MCF 10A (cell line): ENCODE measurements at places on chromosomes 16 and 17.

DNA sequence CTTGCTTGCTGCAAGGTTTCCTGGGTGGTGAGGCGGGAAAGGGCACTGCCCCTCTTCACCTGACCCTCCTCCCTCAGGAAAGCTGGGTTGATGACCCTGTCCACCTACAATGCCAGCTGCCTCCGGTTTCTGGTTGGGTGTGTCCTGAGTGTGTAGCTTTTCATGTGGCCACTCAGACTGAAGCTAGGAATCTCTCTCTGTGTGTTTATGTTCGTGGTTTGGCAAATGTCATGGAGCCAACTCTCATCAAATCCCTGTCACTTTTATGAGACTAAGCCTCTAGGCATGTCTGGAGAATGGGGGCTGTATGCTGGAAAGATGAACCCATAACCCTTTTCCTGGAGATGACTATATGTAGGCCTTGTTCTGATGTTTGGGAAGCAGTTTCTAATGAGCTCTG is 17.1 kb downstream of the PLEKHG4 start:
- H3K27me3 ChIP-seq, result peaks cover 16% of the 10 kb centered on the region
- H3K27ac ChIP-seq, result no peak overlapping the region
- H3K4me1 ChIP-seq, result peaks cover 7% of the 10 kb centered on the region
- no peak for DNase-seq
- H3K36me3 ChIP-seq, result no peaks in the 10 kb centered on the region

GRCh38 chr17:44084131-44084538 is 13.6 kb downstream of the G6PC3 start:
- peaks cover 49% of the 10 kb centered on the region for H3K36me3 ChIP-seq
- H3K4me3 ChIP-seq, result no peak overlapping the region
- H3K27me3 ChIP-seq, result no peaks in the 10 kb centered on the region

GRCh38 chr16:19184823-19185509 is 16.9 kb downstream of the SYT17 start:
- no peaks in the 10 kb centered on the region for H3K27me3 ChIP-seq
- no peak overlapping the region for H3K27ac ChIP-seq
- no peak for DNase-seq
- no peak overlapping the region for H3K4me3 ChIP-seq

GRCh38 chr17:81712468-81713003 is 452 bp downstream of the SLC25A10 start:
- H3K36me3 ChIP-seq, result peaks cover 42% of the 10 kb centered on the region
- peak; percentile 38 for DNase-seq
- peaks cover 6% of the 10 kb centered on the region for H3K4me1 ChIP-seq
- H3K4me3 ChIP-seq, result peak overlapping the region; percentile 84
- peak overlapping the region; percentile 33 for H3K27ac ChIP-seq
- H3K27me3 ChIP-seq, result no peaks in the 10 kb centered on the region

DNA sequence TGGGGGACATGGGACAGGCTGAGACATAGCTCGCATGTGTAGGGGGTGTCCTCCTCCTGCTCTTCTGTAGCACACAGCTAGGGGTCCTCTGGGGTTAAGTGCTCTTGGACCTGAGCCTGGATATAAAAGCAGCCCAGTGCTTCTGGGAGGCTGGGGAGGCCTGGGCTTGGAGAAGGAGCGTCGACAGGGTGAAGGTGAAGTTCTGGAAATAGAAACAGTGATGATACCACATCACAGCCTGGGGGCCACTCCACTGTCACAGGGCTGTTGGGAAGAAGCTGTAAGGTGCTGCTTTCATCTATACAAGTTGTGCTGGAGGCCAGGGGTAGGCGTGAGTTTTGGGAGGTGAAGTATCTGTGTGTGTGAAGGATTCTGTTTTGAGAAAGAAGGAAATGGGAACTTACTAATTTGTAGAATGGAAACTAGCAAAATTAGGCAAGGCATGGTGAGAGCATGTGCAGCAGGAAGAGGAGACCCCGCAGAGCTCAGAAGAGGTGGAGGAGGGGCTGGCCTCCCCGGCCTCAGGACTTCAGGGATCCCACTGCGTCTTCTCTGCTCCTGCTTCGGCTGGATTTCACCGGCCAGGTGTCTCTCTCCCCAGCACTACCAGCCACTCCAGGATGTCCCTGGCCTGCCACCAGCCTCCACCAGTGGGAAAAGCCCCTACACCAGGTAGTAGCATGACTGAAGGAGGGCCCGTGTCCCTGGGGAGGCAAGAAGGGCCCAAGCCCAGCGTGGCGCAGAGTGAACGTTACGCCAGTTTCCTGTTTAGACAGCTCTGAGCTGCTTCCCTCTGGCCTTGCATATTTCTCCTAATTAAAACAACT is 19.4 kb downstream of the PLCG2 start:
- H3K4me1 ChIP-seq, result peaks cover 6% of the 10 kb centered on the region
- no peaks in the 10 kb centered on the region for H3K27me3 ChIP-seq
- H3K4me3 ChIP-seq, result no peak overlapping the region
- no peak overlapping the region for H3K27ac ChIP-seq
- H3K36me3 ChIP-seq, result no peaks in the 10 kb centered on the region

DNA sequence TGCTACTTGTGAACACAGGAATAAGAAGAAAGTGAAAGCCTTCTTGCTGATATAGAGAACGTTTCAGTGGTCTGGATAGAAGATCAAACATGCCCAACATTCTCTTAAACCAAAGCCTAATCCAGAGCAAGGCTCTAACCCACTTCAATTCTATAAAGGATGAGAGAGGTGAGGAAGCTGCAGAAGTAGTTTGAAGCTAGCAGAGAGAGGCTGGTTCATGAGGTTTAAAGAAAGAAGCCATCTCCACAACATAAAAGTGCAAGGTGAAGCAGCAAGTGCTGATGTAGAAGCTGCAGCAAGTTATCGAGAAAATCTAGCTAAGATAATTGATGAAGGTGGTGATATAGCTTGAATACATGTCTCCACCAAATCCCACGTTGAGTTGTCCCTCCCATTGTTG is 383.3 kb upstream of the ASIC2 start:
- H3K4me3 ChIP-seq, result no peak overlapping the region
- DNase-seq, result no peak
- H3K27ac ChIP-seq, result no peak overlapping the region
- no peaks in the 10 kb centered on the region for H3K4me1 ChIP-seq
- H3K27me3 ChIP-seq, result no peaks in the 10 kb centered on the region

GRCh38 chr16:65394281-65394680 is 272.4 kb upstream of the CDH11 start:
- no peaks in the 10 kb centered on the region for H3K36me3 ChIP-seq
- peak; percentile 42 for DNase-seq
- no peak overlapping the region for H3K27ac ChIP-seq
- no peaks in the 10 kb centered on the region for H3K4me1 ChIP-seq
- no peaks in the 10 kb centered on the region for H3K27me3 ChIP-seq
- no peak overlapping the region for H3K4me3 ChIP-seq

DNA sequence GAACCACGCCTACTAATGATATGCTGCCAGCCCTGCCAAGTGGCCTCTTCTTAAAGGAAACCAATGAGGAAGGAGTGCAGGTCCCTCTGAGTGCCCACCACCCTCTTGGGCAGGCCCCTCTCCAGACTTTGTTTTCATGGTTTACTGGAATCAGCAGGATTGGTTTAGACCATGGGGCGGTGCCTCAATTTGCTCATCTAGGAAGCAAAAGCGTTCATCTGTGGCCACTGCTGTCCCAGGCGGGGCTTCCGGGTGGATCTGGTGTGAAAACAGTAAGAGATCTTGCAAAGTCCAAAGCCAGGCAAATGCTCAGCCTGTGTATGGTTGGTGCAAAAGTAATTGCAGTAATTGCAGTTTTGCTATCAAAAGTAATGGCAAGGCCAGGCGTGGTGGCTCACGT is 71.3 kb downstream of the AMFR start:
- peaks cover 8% of the 10 kb centered on the region for H3K4me1 ChIP-seq
- H3K36me3 ChIP-seq, result no peaks in the 10 kb centered on the region
- no peak for DNase-seq
- no peak overlapping the region for H3K27ac ChIP-seq

DNA sequence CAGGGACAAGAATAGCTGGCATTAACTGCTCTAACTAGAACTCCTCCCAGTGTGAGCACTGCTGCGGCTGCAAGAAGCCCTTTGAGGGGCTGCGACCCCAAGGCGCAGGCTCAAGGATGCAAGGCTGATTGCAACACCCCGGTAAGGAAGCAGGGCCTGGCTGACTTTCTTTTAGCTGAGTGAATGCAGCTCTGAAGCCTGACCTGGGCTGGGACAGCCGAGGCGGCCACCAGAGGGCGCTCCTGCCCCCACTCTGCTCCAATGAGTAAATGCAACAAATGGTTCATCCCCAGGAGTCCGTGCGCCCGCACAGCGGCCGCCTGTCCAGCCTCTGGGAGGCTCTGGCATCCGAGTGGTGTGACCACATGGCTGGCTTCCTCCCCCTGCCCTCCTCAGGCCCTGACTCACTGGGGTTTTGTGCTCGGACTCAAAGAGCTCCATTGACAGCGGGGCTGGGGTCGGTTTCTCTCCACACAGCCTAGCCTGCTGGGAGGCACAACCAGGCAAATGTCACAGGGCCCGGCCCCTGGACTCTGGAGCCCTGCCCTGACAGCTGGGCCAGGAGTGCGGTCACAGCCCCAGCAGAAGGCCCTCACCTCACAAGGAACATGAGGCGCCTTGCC is at the start of gene SMIM5:
TSS of gene SMIM5 (plus strand) at position 572 of the 623 bp plus-strand sequence. CDS start 6,768 bp downstream, outside the sequence.
- H3K4me3 ChIP-seq, result peak within 1 kb of the TSS; percentile 19
- peak; percentile 78 for DNase-seq
- peaks cover 19% of the 10 kb centered on the region for H3K36me3 ChIP-seq
- H3K27ac ChIP-seq, result peak within 1 kb of the TSS; percentile 55
- H3K4me1 ChIP-seq, result peaks cover 10% of the 10 kb centered on the region
- no peaks in the 10 kb centered on the region for H3K27me3 ChIP-seq

DNA sequence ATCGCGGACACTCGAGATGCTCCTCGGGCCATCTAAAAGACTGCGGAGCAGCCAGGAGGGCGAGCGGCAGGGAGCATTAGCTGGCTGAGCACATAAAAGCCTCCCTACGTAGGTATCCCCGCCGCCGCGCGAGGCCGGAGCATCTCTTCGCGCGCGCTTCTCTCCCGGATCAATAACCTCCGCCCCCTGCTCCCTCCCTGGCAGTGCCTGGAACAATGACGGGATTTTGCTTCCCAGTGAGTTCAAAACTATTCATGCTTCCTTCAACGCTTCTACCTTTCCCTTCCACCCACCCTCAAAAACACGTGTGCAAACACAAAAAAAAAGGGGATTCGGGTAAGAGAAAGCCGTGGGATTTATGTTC is 984 bp downstream of the CENPV start:
- peaks cover 12% of the 10 kb centered on the region for H3K36me3 ChIP-seq
- peak overlapping the region; percentile 43 for H3K27ac ChIP-seq
- H3K4me1 ChIP-seq, result peaks cover 4% of the 10 kb centered on the region
- peak overlapping the region; percentile 81 for H3K4me3 ChIP-seq
- DNase-seq, result peak; percentile 20
- no peaks in the 10 kb centered on the region for H3K27me3 ChIP-seq

- peaks cover 15% of the 10 kb centered on the region for H3K4me1 ChIP-seq
- no peak for DNase-seq
- H3K4me3 ChIP-seq, result no peak overlapping the region
Measured at GRCh38 chr17:17084317-17084835, 42.1 kb downstream of the MPRIP start.

DNA sequence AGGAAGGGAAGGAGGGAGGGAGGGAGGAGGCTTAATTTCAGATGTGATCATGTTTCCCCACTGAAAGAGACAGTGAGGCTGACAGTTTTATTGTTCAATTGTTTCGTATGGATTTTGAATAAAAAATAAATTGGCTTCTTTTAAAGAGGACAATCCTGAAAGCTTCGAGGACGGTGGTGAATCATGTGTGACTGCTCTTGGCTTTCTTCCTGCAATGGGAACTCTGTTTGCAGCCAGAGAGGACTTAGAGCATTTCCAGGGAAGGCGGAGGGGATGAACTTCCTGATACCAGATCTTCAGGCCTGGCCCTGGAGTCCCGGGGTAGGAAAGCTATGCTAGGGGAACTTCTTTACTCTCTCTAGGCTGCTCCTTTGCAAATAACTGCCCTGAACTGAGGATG is 72.8 kb upstream of the C16orf82 start:
- no peak overlapping the region for H3K27ac ChIP-seq
- no peaks in the 10 kb centered on the region for H3K4me1 ChIP-seq
- no peak overlapping the region for H3K4me3 ChIP-seq
- H3K27me3 ChIP-seq, result no peaks in the 10 kb centered on the region

DNA sequence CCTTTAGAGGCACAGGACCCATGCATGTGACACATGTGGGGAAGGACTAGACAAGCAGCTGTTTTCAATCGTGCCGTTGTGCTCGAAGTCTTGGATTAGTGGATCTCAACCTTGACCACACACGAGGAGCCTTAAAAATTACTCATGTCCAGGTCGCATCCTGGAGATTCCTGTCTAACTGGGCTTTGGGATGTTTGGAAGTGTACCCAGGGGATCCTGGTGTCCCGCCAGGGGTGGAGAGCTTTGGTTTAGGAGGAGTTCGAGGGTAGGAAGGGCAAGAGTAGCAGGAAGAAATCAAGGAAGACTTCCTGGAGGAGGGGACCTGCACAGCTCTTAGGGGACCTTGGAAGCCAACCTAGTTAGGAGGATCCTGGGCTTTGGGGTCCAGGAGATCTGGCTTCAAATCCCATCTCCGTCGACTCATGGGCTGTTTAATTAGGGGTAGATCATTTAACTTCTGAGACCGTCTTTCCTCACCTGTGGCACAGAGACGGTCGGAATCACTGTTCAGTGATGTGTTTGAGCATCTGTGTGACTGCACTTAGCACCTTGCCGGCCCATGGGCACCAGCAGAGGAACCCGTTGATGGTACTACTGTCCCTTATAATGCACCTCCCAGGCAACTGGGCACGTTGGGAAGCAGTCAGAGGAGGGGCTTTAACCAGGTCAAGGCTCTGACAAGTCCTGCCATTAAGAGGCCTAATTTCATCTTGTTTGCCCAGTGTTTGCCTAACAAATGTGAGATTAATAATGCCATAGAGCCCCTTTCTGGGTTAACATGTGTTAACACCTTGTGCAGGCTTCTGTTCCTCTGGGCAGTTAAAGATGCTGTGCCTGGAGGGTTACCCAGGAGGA is 102.0 kb upstream of the PLCG2 start:
- H3K27ac ChIP-seq, result peak overlapping the region; percentile 85
- no peak for DNase-seq
- H3K4me3 ChIP-seq, result no peak overlapping the region
- H3K4me1 ChIP-seq, result no peaks in the 10 kb centered on the region
- H3K27me3 ChIP-seq, result no peaks in the 10 kb centered on the region

DNA sequence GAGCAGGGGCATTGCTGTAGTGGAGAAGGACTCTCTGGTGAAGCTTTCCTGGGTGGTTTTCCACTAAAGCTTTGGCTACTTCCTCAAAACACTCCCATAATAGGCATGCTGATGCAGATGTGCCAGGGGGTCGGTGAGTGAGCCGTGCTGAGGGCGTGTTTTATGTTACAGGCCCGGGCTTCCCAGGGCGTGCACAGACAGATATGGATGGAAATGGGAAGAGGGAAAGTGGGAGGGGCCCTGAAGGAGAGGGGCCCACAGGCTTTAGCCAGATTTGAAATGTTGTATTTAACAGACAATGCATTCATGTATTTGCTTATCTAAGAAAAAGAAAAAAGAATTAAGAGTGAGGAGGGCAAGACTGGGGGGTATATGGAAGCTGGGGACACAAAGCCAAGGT is 56.3 kb downstream of the IL21R start:
- no peak overlapping the region for H3K4me3 ChIP-seq
- peaks cover 17% of the 10 kb centered on the region for H3K36me3 ChIP-seq
- no peaks in the 10 kb centered on the region for H3K4me1 ChIP-seq
- no peaks in the 10 kb centered on the region for H3K27me3 ChIP-seq
- no peak for DNase-seq
- no peak overlapping the region for H3K27ac ChIP-seq
